ENCODE measurements at places on chromosomes 5 and 9.

GRCh38 chr5:132218321-132218720 lies 9.3 kb downstream of the P4HA2 start:
- no peak for DNase-seq

- no peak for DNase-seq
These were observed 8.2 kb downstream of the TENT4A start for GRCh38 chr5:6721442-6721841.

- no peak for DNase-seq
These were observed 25.6 kb downstream of the PBX3 start for GRCh38 chr9:125772740-125773139.

GRCh38 chr5:147055850-147056566 lies 177.5 kb upstream of the PPP2R2B start:
- no peak for DNase-seq

- DNase-seq: no peak
These were observed 76.9 kb downstream of the SH3PXD2B start for GRCh38 chr5:172377438-172377837.

- no peak for DNase-seq
These were observed 74.5 kb downstream of the CDKN2A start for GRCh38 chr9:21919377-21920362.

DNA sequence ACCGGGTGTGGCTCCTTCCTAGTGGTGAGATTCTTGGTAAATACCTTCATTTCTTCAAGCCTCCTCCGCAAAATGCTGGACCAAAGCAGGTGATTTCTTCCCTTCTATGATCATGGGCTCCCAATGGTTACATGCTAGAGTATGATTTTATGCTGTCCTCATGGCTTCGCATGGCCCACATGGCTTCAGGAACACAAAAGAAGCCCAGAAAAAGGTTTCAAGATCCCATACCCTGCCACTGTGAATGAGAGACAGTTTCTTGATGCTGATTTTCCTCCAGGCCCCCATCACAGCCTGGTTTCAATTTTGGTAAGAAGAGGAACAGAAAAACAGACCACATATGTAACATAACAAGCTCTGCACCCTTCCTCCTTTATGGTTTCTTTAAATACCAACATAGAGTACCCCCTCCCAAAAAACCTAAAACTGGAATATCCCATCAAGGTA lies 2.4 kb upstream of the RXFP3 start:
- no peak for DNase-seq

GRCh38 chr5:150758203-150758530 lies 650 bp downstream of the DCTN4 start:
- DNase-seq: no peak
